ENCODE measurements at places on chromosomes 11 and 22. TPM values are rescaled to one million over a fixed set of nuclear protein-coding genes. Genes with fewer than 3 reads are reported as not detected.

Gene FAM111A
- total RNA-seq: 17.6 TPM

Gene DGAT2
- not detected for total RNA-seq

Gene ZP1
- total RNA-seq: not detected

Gene MMP27
- not detected for total RNA-seq

Gene DBX1
- total RNA-seq: not detected

Gene TTC28
- total RNA-seq: 7.9 TPM

Gene OR4A47
- total RNA-seq: not detected

Gene CSNK2A3
- 0.68 TPM for total RNA-seq

Gene KCNJ11
- 3.5 TPM for total RNA-seq
